ENCODE measurements at places on chromosomes 6 and 20. TPM values are rescaled to one million over a fixed set of nuclear protein-coding genes. Genes with fewer than 3 reads are reported as not detected.

SLC35F1 gene
- total RNA-seq: not detected

HLA-DRB5 gene
- total RNA-seq: not detected

WFDC12 gene
- total RNA-seq: not detected

EPPIN gene
- total RNA-seq: not detected

WFDC2 gene
- total RNA-seq: not detected

OSTM1 gene
- total RNA-seq: 90.4 TPM

FAM209B gene
- not detected for total RNA-seq

MEI4 gene
- total RNA-seq: not detected

GABRR1 gene
- total RNA-seq: not detected

MPIG6B gene
- total RNA-seq: not detected

SCRT2 gene
- total RNA-seq: not detected

MRPS18B gene
- 23.3 TPM for total RNA-seq

ZNF391 gene
- total RNA-seq: 4.1 TPM

- no peak for DNase-seq
Measured at GRCh38 chr6:138346302-138347195, 31.2 kb upstream of the SMIM28 start.

DNA sequence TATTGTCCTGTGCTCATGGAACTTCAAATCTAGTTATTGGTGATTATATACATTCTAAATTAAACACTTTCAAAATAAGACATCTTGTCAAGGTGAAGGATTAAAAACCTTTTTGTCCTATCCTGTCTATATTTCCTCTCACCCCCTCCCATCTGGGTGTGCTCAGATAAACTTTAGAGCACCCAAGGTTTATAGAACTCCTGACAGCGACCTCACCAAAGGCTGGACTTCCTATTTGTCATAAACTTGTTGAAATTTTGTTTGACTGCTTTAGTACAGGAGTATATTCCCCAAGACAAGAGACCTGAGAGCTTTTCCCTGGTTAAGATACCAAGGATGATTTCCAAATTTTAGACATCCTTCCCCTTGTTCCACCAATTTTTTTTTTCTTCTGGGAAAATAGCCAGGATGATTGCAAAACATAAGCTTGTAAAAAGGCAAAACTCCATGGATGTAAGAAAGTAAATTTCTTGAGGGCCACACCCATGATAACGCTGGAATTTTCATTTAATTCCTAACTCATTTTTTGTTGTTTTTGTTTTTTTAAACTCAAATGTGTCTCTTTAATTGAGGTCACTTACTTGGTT lies 33.0 kb downstream of the CARMIL1 start:
- DNase-seq: no peak

GRCh38 chr20:2230726-2231488 lies 64.9 kb upstream of the TGM3 start:
- DNase-seq: no peak

DNA sequence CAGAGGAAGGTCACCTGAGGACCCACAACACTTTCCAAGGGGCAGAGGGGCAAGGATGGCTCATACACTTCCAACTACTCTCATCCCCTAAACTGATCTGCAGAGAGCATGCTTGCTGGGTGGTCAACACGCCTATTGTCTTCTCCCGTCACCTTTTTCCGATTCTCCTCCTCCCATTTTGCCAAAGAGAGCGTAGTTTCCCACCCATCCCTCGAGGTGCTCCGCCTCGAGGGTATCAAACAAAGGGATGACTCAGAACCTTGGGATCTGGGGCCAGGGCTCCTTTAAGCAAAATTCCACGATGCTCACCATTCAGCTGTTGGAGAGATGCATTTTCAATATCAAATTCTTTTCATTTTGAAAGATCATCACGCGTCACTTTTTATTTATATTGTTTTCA lies 507.5 kb upstream of the SULF2 start:
- no peak for DNase-seq

GRCh38 chr20:53579581-53580375 lies 13.9 kb downstream of the ZNF217 start:
- DNase-seq: no peak

DNA sequence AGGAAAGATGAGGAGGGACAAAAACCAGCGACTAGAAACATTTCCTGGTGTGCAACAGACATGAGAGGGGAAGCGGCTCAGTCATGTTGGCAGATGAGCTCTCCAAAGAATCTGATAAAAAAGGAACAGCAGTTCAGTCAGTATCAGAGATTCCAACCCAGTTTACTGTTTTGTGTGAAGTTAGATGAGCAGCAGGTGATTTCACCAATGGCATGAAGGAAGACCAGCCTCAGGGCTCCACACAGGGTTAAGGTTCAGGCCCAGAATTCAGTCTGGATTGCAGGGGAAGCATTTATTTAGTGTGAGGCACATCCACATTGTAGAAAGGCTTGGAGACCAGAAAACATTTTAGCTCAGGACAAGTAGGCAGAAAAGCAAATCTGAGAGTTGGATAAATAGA lies 317.8 kb downstream of the C6orf118 start:
- DNase-seq: no peak

- DNase-seq: no peak
Measured at GRCh38 chr20:58921564-58921963, 59.5 kb upstream of the NELFCD start.

- DNase-seq: no peak
Measured at GRCh38 chr6:19655744-19656143, 181.4 kb upstream of the ID4 start.

DNA sequence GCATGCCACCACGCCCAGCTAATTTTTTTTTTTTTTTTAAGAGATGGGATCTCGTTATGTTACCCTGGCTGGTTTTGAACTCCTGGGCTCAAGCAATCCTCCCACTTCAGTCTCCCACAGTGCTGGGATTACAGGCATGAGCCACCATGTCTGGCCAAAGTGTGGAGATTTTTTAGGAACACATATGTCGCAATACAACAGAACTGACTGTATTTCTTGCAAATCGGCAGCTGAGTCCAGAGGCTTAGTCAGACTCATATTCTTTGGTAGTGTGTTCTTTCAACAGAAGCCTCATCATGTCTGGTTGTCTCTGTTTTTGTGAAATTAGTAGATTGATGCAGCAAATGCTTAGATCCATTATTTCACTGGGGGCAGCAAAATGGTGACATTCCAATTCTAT lies 23.9 kb upstream of the CD164 start:
- no peak for DNase-seq

- DNase-seq: no peak
Measured at GRCh38 chr6:44655412-44656342, 268.2 kb downstream of the CDC5L start.

GRCh38 chr6:160000280-160000704 lies 31.4 kb downstream of the IGF2R start:
- peak; percentile 28 for DNase-seq

DNA sequence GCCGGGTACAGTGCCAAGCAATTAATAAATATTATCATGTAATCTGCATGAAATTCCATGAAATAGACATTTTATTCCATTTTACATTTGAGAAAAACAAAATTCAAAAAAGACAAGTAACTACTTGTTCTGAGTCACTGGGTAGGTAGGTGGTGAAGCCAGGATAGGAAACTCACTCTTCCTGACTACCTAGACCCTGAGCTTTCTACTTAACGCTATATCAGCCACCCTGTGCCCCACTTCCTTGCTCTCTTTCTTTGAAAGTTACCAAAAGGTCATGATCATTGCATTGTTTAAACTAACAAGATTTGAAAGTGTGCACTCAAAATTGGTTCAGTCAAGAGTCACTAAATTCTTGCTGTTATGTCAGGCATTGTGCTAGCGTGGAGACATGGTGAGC lies 235.7 kb downstream of the CD83 start:
- no peak for DNase-seq

GRCh38 chr6:6678811-6679210 lies 90.3 kb downstream of the LY86 start:
- DNase-seq: no peak

GRCh38 chr6:2842139-2842552 lies 483 bp upstream of the SERPINB1 start:
- no peak for DNase-seq

DNA sequence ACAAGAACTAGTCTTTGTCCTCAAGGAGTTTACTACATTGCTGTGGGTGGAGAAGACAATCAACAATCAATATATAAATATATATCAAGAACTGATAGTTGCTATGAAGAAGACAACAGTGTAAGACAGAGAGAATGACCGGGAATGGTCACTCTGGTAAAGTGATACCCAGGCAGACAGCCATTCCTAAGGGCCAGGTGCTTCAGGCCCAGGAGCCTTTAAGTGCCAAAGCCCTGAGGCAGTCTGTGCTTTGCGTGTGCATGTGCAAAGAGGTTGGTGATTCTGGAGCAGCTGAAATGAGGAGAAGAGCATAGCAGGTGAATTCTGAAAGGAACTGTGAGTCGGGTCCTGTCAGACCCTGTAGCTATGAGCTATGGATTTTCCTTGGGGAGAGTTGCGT lies 154.2 kb downstream of the DOK5 start:
- no peak for DNase-seq

DNA sequence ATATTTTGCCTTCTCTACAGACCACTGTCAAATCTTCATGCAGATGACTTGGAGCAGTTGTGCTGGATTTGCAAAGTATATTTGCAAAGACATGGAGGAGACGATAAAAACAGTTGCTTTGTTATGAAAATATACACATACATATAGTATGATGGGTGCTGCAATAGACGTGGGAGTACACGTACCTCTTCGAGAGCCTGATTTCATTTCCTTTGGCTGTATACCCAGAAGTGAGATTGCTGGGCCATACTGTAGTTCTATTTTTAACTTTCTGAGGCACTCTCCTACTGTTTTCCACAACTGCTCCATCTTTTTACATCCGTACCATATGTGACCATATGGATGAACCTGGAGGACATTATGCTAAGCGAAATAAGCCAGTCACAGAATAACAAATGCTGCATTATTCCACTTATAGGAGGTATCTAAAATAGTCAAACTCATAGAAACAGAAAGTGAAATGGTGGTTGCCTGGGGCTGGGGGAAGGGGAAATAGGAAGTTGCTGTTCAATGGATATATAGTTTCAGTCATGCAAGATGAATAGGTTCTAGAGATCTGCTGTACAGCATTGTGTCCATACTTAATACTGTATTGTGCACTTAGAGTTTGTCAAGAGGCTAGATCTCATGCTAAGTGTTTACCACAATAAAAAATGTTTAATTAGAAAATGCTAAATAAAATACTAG lies 223.8 kb downstream of the HAO1 start:
- DNase-seq: no peak

DNA sequence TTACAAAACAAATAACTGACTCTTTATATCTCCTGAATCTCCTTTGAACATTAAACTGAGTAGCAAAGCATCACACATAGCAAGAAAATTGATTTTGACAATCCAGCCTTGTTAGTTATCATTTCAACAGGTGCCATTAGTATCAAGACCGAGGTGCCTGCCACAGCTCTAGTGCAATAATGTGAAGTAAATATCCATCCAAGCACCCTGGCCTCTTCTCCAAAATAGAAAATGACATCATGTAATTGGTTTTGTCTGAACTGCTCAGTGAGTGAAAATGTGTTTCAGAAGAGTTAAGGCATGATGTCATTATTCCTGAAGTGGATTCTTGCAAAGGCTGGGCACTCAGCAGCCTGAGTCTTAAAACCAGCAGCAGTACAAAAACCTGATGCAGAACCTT lies 341.4 kb downstream of the PLCB1 start:
- DNase-seq: no peak

GRCh38 chr6:37700620-37700973 lies 2.9 kb upstream of the MDGA1 start:
- DNase-seq: no peak

DNA sequence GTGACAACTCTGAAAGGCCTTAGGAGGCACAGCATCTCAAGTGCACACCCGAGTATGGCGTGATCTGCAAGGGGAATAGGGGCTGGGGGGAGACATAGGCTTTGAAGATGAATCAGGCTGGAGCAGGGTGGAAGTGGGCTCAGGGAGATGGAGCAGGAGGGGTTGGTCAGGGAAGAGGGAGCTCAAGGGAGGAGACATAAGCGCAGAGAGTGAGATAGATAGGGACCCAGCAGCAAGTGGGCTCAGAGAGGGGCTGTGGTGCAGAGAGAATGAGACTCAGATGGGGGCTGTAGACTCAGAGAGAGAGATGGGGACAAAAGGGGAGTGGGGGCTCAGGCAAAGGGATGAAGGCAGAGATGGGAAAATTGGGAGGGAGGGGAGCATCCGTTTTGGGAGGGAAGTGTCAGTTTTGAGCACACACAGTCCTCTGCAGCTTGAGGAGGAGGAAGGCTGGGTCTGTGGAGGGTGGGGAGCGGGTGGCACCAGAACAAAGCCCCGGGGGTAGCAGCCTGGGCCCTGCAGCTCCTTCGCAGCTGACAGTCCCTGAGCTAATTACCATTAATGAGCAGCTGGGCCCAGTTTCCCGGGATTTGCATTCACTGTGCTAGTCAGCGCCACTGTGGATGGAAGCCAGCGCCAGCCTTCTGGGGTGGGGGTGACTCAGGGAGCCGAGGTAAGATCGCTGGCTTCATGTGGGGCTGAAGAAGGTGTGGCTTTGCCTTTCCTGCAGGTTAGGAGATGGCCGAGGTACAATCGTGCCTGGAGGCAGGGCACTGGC lies 18.7 kb downstream of the SRXN1 start:
- no peak for DNase-seq

Data from chondrocyte (in vitro differentiated cells).